ENCODE measurements at places on chromosomes 13 and 19.

DNA sequence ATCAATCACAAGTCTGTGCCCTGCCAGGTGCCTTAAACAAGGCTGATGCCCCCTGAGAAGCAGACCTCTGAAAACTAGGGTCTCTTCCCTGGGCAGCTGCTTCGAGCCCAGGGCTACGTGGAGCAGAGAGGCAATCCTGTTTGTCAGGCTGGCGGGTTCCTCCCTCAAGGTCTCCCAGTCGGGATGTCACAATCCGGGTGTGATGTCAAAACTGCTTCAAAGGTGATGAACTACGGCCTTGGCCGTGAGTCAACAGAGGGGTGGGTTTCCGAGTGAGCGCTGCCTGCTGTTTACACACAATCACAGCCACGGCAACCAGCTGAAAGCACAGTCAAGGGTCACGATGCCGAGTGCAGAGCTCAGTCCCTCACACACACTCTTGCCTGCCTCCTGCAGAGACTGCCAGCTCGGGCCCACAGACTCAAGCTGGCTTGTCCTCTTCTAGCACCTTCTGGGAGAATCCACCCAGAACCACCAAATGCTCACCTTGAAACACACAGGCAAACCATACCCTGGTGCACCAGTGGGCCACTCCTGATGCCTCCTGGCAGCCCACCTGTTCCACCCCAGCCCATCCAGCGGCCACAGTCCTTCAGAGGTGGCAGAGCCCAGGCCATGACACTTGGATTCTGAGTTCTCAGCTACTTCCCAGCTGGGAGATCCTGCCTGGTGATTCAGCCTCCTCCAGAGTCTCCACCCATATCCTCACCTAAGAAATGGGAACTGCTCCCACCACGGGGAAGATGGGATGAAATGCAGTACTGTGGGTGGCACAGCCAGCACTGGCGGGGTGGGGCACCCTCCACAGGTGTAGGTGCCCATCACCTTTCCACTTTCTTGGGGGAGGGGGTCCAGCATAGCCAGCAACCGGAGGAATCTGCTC is 6.8 kb downstream of the ELL start:
- DNase-seq: no peak

DNA sequence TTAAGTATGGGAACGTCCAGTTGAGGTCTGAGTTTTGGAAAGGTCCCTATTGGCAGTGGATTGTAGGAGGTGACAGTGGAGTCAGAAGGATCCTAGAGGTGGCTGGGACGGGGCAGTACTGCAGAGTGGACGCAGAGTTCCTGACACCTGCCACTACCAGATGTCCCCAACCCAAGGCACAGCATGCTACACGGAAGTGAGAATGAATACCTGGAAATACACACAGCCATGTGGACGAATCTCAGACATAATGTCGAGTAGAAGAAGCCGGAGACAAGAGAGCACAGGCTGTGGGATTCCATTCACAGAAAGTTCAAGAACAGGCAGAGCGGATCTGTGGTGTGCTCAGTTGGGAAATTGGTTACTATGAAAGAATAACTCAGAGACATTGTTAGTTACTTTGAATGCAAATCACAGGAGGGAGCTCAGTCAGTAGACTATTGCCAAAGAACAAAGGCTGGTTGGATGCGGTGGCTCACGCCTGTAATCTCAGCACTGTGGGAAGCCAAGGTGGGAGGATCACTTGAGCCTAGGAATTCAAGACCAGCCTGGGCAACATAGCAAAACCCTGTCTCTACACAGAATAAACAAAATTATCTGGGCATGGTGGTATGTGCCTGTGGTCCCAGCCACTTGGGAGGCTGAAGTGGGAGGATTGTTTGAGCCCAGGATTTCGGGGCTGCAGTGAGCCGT is 37.4 kb downstream of the RYR1 start:
- no peak for DNase-seq

DNA sequence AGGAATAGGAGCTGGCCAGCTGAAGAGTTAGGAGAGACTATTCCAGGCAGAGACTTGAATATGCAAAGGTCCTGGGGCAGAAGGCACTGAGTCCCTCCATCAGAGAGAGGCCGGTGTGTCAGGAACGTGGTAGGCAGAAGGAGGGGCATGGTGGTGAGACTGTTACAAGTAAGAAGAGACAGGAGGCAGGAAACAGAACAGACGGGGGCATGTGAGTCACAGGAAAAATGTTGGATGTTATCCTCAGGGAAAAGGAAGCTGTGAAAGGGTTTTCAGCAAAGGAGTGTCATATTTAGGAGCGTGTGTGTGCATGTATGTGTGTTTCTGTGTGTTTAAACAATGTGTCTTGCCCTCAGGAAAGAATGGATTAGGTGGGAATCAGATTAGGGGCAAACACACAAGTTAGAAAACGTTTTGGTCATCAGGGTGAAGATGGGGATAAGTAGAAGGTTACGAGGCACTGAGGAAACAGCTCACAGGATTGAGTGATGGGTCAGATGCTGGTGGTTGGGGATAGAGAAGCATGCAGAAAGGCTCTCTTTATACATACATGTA is 1.1 kb downstream of the EDDM13 start:
- DNase-seq: no peak

DNA sequence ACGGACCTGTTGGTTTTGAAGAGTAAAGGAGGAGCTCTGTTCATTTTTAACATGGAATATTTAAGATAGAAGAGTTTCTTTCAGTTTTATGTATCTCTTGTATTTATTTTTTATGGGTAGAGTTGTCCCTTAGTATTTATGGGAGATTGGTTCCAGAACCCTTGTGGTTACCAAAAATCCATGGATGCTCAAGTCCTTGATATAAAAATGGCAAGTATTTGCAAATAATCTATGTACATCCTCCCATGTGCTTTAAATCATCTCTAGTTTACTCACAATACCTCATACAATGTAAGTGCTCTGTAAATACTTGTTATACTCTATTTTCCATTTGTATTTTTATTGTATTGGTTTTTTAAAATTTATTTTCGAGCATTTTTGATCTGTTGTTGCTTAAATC is 63.1 kb downstream of the TM9SF2 start:
- DNase-seq: no peak

- no peak for DNase-seq
Measured at GRCh38 chr13:65011378-65011777, 2218.8 kb downstream of the PCDH9 start.

DNA sequence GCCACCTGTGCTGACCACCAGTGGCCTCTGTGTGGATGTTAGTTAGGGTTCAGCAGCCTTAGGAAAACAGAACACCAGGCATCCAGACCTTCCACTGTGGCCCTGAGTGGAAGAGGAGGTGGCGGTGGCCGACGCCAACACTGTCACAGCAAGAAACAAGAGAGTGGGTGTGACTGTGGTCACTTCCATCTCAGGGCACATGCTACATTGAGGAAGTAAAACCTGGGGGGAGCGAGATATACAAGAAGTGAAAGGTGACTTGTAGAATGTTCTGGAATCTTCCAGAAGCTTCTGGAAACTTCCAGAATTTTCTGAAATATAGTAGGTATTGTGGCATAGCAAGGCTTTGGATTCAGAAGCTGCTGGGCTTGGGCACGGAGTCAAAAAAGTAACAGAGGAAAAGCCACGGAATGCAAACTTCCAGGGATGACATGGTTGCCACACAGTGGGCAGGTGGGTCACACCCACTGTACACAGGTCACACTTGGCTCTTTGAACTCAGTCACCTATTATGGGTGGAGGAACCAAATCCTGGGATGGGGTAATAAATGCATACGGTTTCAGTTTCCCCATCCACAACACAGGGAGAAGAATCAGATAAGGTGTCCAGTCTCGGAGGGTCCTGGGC is 24.3 kb downstream of the GNG7 start:
- DNase-seq: no peak

DNA sequence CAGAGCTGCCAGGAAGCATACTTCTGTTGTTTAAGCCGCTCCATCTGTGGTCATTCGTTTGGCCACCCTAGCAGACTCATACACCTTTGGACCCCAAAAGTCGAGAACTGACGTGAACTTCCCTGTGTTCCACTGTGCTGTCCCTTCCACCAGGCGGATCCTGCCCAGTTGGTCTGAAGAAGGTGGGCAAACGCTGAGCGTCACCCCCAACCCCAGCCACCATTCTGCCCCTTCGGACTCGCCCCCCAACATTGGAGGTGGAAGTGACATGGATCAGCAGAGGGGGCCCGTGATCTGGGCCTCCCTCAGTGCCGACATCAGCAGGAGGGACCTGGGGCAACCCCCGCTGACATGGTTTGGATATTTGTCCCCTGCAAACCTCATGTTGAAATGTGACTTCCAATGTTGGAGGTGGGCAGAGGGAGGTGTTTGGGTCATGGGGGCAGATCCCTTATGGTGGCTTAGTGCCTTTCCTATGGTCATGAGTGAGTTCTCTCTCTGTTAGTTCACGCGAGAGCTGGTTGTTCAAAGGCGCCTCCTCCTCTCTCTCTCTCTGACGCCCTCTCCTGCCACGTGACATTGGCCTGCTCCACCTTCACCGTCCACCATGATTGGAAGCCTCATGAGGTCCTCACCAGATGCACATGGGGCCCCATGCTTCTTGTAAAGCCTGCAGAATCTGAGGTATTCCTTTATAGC is 93.6 kb upstream of the ZNF507 start:
- no peak for DNase-seq

DNA sequence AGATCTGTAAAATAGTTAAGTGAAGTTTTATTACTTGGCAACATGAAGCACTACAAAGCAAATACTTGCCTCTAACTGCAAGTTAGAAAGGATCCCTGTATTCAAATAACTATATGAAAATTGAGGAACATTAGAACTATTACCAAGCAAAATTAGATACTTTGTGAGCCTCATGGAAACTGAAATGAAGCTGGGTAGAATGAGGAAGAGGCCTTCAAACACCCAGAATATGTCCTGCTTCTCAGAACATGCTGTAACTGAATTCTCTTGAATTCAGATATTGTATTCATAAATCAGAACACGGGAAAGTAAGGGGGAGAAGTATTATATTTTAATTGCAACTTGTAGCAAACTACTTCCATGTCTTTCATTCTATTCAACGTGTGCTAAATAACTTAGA is 947.9 kb downstream of the PCDH17 start:
- DNase-seq: no peak

DNA sequence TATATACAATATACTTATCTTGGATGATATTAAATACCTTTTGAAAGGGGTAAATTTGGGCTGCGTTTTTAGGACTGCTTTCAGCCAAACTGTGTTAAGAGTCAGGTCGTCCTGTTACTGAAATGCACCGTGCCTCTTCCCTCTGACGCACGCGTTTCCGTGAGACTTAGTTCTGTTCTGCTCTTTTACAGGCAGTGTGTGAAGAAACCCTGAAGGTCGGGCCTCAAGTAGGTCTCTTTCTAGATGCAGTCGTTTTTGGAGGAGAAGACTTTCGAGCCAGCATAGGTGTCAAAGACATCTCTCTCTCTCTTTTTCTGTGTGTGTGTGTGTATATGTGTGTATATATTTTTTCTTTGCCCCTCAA is 107.0 kb downstream of the ZIC5 start:
- DNase-seq: no peak

- DNase-seq: no peak
Measured at GRCh38 chr19:17378271-17378670, 1.1 kb upstream of the PLVAP start.

DNA sequence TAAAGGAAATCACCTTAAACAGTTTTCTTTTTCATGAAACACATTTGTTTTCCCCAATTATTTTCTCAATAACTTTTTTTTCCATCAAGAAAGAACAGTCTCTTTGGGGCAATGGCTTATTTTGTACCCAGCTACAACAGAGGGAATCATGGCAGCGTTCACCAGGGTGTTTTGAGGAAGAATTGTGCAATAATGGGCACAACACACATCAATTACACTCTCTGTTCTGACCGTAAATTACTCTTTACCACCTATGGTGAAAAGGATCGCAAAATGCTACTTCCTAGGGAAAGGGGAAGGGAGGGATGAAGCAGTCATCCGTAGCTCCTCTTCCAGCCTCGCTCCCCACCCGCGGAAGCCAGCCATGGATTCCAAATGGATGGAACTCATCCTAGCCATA is 38.6 kb downstream of the TMTC4 start:
- DNase-seq: no peak

GRCh38 chr13:40161931-40162330 is 504.5 kb downstream of the FOXO1 start:
- DNase-seq: no peak

- DNase-seq: no peak
Measured at GRCh38 chr13:71218960-71219359, 648.0 kb downstream of the DACH1 start.

DNA sequence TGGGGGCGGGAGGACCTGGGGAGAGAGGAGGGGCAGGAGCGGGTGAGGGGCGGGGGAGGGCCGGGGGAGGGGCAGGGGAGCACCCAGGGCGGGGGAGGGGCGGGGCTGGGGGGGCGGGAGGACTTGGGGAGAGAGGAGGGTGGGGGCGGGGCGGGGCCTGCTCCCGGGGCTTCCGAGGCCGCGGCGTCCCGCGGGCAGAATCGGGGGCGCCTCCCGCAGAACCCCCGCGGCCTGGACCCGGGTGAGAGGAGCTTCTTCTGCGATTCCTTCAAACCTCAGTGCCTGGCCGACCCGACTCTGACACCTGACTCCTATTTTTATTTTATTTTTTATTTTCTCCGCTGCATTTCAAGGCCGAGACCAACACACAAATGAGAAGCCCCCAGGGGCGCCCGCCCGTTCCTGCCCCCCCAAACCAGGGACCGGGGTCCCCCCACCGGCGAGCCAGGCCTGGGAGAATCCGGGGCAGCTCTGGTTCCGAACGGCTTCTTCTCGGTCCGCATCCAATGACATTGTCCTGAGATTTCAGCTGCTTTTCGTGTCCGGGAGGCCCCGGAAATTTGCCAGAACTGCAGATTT is 470 bp upstream of the GRTP1 start:
- no peak for DNase-seq

GRCh38 chr13:43876366-43876765 is 3.2 kb downstream of the CCDC122 start:
- DNase-seq: no peak

DNA sequence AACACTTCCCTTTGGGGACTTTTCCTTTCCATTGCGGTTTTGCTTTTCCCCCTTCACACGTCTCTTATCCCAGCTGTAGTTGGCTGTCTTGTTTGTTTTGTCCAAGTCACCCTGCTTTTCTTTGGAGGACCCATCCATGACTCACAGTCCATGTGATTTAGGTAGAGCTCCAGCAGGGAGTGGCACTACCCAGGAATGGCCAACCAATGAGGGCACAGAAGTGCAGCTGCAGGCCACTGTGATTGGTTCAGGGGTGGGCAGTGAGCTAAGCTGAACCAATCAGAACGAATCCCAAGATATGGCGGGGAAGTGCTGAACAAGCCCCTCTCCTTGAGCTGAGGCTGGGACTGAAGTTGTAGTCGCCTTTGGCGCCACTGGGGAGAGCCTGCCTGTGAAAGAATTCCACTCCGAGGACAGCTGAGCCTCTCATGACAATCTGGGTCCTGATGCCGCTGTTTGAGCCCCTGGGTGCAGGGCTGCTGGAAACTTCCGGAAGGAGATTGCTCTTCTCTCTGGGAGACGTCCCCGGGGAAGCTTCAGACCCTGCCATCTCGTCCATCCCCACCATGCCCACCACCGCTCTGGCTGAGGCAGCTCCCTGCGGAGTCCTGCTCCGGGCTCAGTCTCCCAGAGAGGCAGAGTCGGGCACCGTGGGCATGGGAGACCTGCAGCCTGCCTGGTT is 62.9 kb upstream of the URI1 start:
- DNase-seq: no peak

GRCh38 chr19:48392860-48393558 is 459 bp upstream of the GRIN2D start:
- no peak for DNase-seq

GRCh38 chr19:584240-585001 is 5.3 kb upstream of the HCN2 start:
- DNase-seq: peak; percentile 49

- DNase-seq: no peak
Measured at GRCh38 chr19:42480335-42481095, 37.8 kb upstream of the CXCL17 start.
